Forelimb muscle (tissue), 1 donor: ENCODE measurements at places on chromosomes 3 and 15. TPM values are rescaled to one million over a fixed set of nuclear protein-coding genes. Genes with fewer than 3 reads are reported as not detected.
A peak's percentile ranks its signal among the peaks of the same experiment; 100 is the strongest.

RHOA gene
- polyA plus RNA-seq = 402 TPM

ALDH1A2 gene
- 9.3 TPM for polyA plus RNA-seq

DNA sequence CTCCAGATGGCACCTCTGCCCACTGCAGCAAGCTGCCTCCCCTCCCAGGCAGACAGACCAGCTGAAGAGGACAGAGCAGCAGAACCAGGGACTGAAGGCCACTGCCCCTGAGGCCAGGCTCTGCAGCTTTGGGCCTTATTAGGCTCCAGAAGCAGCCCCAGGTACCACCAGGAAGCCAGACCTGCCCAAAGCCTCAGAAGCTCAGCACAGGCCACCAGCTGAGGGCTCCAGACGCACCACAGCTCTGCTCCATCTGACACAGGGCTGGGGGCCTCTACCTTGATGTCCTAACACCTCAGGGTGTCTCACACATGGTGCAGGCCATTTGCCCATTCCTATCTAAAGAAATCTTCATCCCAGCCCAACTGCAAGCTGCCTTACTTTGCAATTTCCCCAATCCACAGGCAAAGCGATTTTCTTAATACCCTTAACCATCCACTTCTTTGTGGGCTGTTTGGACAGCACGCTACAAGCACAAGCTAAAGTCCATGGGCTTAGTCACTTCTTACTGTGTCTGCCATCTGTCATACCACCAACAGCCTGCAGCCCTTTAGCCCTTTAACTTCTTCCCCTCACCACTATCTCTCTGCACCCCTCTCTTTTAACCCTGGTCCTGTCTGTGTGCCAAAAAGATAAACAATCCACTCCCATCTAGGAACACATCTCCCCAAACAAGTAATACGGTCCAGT lies 112.1 kb downstream of the IQSEC1 start:
- no peak for DNase-seq

- DNase-seq = no peak
These were observed 92.3 kb downstream of the PPARG start for GRCh38 chr3:12381199-12381598.

NAALADL2 gene
- 5.9 TPM for polyA plus RNA-seq

DNA sequence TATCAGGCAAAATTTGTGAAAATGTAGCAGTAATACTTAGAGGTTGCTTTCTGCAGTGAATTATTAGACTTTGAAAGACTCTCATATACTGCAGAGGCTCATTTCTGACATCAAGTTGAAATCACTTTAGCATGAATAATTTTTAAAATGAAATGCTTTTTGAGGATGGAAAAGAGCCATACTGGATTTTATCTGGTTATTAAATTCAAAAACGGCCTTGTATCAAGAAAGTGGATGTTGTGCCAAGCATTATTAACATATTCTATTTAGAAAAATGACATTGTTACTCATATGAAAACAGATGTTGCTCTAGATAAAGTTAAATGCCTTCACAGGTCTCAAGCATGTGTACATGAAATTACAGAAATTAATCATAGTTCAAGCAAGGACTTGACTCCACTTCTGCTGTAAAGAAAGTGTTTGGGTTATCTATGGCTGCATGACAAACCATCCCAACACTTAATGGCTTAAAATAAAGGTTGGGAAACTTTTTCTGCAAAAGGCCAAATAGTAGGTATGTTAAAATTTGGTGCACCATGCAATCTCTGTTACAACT lies 64.5 kb upstream of the ZNF280D start:
- no peak for DNase-seq

GRCh38 chr3:186909078-186909853 lies 21.1 kb upstream of the ST6GAL1 start:
- DNase-seq = no peak

DNA sequence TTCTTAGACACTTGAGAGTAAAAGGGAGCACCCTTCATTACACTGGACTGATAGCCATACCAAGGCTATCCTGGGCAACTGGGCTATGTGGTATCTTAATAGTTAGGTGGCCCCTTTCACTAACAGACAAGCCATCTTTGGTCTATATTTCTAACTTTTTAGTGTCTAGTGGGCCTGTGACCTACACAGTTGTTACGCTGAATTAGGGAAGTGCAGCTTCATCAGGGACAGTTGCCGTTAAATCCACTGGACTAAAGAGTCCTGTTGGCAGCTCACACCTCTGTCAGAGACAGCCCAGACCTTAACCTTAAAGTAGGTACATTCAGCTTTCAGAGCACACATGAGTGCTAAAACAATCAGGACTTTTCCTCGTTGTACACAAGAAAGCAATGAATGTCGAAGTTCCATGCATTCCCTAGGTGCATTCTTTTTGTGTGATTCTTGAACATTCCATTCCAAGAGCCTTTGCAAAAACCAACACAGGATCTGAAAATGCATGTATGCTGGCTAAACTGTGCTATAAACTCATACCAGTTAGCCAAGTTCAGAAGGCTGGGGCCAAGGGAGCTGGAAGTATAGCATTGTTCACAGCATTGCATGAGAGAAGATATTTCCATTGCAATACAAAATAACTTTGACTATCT lies 230.2 kb upstream of the EIF1B start:
- peak; percentile 31 for DNase-seq

GRCh38 chr3:122004107-122004506 lies 17.9 kb downstream of the ILDR1 start:
- DNase-seq = no peak

GRCh38 chr15:52440946-52441345 lies 87.7 kb downstream of the MYO5A start:
- no peak for DNase-seq

- no peak for DNase-seq
These were observed 11.6 kb downstream of the ATOSA start for GRCh38 chr15:52667597-52667996.

DNA sequence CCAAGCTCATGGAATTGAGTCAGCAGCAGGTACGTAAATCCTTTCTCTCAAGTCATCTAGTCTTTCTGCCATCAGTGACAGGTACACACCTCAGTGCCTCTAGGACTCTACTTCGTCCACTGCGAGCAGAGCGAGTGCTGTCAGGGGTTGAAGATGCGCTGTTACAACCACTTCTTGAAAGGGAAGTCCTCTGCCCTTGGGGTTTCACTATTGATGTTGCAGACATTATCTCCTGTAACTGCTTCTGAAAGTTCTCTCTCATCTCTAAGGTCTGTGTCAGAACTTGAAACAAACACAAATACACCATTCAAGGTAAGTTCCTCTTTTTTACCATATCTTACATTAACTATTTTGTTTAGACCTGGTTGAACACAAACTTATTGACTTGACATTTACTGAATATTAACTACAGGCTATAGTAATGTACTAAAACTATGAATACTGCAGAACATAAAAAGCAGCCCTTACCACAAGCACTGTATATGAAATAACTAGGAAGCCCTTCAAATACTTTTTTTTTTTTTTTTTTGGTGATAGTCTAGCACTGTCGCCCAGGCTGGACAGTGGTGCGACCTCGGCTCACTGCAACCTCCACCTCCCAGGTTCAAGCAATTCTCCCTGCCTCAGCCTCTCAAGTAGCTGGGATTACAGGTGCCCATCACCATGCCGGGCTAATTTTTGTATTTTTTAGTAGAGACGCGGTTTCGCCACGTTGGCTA lies 41.5 kb downstream of the TOPBP1 start:
- DNase-seq = no peak

GRCh38 chr3:177968891-177969290 lies 567.3 kb upstream of the KCNMB2 start:
- no peak for DNase-seq

DNA sequence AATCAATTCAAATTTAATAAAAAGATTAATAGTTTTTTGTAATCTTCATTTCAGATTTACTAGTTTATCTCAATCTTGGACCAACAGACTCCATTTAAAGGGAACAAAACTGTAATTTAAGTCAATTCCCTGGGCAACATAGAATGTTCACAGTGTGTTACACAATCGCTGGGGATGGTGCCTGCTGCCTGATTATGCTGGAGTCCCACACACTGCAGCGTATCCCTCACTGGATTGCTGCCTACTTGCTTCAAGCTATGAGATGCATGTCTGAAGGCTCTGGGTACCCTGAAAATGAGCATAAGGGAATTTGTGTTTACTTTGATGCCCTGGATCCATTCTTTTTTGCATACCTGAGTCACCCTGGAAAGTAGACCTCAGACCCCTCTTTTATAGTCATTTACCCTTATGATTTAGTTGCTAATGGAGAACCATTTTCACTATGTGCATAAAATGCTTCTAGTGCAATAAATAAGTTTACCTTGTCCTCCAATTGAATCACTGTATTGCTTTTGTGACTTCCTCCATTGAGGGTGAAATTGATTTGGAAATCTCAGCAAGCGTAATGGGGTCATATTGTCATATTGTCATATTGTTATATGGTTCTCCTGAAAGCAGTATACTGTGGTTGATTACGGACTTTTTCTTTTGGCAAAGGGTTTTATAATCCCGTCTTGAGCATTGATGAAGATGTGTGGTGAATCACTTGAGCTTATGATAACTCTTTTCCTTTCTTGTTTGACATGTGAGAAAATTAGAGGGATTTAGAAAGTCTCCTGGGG lies 35.9 kb downstream of the ITPR1 start:
- DNase-seq = no peak

CD200 gene
- polyA plus RNA-seq = 11.0 TPM

- DNase-seq = no peak
These were observed 38.1 kb upstream of the TMC3 start for GRCh38 chr15:81411969-81412633.

DNA sequence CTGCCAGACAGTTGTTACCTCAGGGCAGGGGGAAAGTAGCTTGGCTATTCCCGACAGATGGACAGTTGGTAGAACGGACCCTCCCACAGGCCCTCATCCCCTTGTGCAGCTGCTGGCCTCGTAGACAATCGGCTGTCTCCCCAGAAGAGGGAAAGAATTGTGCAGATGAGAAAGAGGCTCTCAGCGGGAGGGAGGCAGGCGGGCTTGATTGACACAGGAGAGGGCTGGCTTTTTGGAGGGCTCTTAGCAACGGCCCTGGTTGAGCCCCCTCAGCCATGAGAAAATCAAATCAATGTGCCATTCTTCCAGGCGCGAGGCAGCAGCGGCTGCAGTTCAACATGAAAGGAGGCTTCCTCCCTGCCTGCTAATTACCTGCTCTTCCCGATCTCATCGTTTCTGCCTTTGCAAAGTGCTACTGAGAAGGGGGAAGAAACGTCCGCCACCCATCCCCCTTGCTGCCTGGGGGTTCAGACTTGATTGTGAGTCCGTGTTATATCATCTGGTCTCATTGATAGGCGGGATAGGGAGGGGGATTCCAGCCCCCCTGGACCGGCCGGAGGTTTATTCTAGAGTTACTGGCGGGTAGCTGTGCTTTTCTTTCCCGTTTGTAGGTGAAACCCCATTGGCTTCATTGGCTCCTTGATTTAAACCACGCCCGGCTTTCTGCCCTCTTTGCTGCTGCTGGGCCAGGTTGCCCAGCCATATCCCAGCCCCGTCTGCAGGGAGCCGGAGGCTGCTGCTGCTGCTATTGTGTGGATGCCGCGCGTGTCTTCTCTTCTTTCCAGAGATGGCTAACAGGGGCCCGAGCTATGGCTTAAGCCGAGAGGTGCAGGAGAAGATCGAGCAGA lies at the start of gene TAGLN3:
Gene TAGLN3, plus strand, starts transcription at position 287 of the 848 bp plus-strand sequence. Its CDS starts 501 bp downstream, at position 788.
- DNase-seq = no peak

SCAANT1 gene
- polyA plus RNA-seq = 1.0 TPM

DNA sequence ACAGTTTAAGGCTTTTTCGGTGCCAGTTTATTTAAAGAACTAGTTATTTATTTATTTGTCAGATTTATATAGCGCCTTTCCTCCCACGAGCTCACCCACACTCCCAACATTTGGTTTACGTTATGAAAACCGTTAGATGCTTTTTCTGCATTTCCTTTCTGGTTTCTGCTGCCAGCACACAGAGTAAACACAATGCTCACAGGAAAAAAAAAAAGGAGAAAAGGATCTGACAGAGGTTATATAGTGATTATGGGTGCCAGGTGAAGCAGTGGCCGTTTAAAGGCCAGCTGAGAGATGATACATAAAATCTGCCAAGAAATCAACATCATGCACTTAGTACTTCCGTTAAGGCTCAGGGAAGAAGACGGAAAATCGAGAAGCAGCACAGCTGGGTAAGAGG lies 37.9 kb downstream of the ETV5 start:
- no peak for DNase-seq

DNA sequence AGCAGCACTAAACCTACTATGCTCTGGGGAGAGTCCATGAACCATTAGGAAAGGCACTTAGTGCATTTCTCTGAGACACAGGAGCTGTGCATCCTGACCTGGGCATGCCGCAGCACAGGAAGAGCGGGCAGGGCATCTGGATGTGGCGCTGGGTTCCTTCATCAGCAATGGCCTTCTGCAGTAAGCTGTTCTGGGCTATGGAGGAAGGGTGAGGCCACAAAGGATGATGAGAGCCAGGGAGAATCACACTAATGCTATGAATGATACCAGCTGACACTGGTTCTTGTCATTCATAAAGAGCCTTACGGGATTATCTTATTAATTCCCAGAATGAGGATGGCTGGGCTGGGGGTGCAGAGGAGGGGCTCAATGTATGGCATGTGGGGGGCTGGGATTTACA lies 12.7 kb upstream of the SCN10A start:
- no peak for DNase-seq

GRCh38 chr15:44385344-44385942 lies 42.0 kb upstream of the CTDSPL2 start:
- no peak for DNase-seq

DNA sequence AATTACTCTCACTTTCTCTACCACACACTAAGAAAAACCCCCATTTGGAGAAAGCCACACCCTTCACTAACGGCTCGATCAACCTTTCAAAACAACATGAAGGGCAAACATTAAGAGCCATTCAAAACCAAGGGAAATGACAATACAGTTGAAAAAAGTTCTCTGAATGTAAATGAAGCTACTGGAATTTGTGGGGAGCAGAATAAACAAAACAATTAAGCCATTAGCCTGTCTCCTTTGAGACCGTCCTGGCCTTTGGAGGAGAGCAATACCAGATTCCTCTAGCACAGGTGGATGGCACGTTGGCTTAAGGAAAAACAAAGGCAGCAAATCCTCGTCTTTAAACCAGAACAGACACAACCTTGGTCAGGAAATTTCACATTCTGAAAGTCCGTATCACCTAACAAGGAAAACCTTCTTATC lies 18.7 kb downstream of the MYO1E start:
- DNase-seq = no peak

DNA sequence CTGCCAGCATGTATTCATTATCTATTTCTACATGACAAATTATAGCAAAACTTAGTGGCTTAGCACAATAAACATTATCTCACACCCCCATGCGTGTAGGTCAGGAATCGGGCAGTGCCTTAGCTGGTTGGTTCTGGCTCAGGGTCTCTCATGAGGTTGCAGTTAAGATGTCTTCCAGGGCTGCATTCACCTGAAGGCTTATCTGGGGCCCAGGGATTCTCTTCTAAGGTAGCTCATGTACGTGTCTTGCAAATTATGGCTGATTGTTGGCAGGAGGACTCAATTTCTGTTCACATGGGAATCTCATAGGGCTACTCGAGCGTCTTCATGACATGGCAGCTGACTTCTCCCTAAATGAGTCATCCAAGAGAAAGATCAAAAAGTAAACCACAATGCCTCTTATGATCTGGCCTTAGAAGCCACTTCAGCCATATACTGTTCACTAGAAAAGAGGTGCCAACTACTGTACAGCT lies 42.9 kb upstream of the TSC22D2 start:
- DNase-seq = no peak

FEZF2 gene
- not detected for polyA plus RNA-seq
